Stimulated activated CD4-positive, alpha-beta T cell treated with anti-CD3 and anti-CD28 coated beads, Interleukin-12 subunit alpha, Interleukin-12 subunit beta, amount 100 ng/mL, for 4 hours (primary cell): ENCODE measurements at places on chromosomes 6 and 20.

- no peak for DNase-seq
Observed at GRCh38 chr6:1901556-1901955, 291.8 kb downstream of the FOXC1 start.

DNA sequence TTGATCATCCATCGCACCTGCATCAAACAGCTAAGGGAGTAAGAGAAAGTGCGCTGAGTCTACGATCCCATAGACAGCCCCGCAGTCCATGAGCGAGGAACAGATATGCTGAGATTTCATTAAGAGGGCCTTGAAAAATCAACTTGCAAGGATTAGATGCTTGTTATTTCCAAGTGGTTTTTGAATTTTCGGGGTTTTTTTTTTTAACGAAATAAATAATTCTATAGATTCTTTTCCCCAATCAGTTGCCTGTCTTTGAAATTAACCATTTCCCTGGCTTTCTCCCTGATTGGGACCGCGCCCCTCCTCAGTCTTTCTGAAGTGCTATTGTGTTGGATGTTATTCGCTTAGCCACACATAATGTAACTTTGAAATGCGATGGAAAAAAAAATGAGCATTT, 48.6 kb downstream of the GNAS-AS1 start:
- DNase-seq = no peak

DNA sequence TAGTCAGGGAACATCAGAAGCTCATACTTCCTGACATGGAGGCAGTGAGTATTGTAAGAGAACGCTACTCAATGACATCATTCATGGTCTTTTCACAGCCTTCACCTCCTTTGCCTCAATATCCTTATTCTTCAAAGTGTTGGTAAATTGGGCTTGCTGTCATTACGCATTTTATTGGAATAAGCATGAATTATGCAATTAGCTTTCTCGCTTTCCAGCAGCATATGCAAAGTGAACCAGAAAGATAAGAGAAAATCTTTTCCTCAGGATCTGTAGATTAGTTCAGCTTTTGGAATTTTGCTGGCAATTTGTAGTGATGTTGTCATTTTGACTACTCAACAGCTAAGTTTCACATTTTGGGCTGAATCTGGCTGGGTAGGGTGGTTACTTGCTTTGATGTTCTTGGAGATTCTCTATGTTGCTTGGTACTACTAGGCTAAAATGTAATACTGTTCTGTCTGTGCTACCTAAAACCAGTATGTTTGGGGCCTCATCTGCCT, 1012.1 kb downstream of the KIF16B start:
- DNase-seq = no peak

DNA sequence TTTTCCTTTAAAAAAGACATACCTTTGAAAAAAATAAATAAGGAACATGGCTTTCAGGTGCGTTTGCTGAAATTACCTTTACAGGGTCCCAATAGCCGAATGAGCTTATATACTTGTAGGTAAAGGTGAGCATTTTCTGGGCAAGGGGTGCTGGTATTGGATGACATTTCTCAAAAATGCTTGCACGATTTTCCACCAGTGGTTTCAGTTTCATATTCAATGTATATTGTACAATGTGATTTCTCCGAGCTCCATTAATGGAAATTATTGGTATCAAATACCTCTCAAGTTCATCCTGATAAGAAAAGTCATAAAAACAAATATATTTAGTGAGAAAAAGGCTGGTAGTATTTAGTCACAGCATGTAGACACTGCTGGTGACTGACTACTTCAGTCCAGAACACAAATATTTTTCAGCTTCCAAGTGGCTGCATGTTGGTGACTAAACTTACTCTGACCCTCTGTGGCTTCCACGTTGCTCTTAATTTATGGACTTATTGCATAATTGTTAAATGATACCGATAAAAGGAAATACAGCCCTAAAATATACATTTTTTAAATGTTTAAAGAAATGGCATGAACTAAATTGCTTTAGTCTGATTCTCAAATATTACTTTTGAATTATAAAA, 32.9 kb upstream of the ZBTB24 start:
- no peak for DNase-seq

DNA sequence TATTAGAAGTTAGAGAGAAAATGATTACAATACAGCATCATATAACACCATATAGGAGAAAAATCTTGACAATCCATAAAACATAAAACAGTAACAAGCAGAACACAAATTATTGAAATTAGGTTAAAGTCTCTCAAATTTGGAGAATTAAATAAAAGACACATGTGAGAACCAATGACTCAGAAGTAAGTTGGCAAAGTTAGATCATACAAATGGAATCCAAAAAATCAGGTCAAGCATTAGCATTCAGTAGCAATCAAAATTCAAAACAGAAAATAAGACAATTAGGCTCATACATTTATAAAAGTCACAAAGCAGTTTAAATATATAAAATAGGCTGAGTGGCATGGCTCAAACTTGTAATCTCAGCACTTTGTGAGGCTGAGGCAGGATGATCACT, 775.6 kb downstream of the PHF3 start:
- DNase-seq = no peak

GRCh38 chr6:141260627-141261015, 872.1 kb upstream of the GJE1 start:
- no peak for DNase-seq

DNA sequence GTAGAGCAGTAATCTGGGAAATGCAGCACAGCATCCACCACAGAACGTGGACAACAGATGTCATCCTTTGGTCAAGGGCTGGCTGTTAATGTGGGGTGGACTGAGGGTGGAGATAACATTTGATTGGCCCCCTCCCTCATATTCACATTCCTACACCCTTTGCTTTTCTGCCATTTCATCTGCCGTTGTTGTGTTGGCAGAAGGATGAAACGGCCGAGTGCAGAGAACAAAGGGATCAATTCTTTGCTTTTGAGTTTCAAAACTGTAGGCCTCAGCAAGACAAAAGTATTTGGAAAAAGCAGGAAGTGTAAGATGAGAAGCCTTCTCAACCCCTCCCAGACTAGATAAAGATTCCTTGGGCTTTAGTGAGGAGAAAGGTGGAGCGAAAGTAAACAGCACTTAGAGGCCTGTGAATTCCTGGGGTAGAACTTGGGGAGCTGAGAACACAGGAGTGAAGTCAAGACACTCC, 74.2 kb upstream of the PHIP start:
- DNase-seq = no peak
